ENCODE measurements at places on chromosomes 2 and 18.

- no peak for DNase-seq
Observed at GRCh38 chr2:44676379-44676778, 265.1 kb upstream of the SIX3 start.

- DNase-seq, result no peak
Observed at GRCh38 chr18:63867368-63868125, 20.0 kb upstream of the SERPINB2 start.

DNA sequence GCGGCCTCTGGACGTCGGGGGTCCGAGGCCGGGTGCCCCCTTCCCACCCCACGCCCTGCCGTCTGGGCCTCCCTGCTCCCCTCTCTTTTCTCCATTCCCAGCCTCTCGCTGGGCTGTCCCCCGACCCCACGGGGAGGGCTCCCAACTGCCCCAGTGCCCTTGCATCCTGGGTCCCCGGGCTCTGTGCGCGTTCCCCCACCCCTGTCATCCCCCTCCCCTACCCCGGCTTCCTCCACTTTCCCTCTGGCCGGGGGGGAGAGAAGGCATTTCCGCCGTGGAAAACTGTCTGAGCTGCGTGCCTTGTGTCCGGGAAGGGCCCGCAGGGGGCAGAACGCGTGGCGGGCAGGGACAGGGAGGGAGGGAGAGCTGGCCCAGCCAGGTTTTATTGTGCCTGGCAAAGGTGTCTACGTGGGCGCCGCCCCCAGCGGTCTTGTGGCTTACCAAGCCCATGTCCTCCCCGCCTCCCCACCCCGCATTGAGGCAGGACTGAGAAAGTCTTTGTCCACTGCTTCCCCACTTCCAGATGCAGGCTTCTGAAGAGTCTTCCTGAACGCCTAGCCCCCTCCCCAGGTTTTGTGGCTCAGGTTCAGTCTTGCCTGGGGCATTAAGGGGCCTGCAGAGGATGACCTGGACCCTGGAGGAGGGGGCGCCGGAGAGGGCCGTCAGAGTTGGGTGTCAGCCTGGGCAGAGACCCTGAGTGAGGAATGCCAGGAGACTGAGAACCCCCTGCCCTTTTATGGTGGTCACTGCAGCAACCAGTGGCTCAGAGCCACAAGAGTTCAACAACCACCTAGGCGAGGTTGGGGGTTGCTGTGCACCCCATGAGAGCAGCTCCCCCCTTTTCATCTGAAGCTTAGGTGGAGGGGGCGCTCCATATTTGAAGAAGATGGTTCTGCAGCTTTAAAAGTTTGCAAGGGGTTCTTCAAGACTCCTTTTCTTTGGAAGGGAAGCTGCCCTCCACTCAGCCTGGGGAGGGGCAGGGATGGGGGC is 1.3 kb downstream of the ITM2C start:
- DNase-seq, result no peak

DNA sequence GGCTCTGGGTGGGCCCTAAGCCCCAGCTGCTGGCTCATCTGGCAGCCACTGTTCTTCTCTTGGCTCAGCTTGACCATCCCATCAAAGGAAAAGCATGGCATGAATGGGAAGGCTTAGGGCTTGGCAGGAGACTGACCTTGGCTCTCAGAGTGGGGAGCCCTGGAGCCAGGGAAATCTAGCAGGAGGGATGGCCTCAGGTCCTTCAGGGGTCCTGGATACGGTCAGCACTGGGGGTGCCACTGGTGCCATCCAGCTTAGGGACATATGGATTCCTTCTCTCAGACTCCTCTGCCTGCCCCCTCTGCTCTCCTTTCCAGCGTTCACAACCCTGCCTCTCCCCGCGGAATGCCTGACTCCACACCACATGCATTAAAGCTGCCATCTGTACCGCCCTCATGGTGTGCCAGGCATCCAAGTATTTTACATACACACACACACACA is 165.5 kb upstream of the HAAO start:
- no peak for DNase-seq

- no peak for DNase-seq
Observed at GRCh38 chr2:207772081-207772843, 2.6 kb upstream of the FZD5 start.

DNA sequence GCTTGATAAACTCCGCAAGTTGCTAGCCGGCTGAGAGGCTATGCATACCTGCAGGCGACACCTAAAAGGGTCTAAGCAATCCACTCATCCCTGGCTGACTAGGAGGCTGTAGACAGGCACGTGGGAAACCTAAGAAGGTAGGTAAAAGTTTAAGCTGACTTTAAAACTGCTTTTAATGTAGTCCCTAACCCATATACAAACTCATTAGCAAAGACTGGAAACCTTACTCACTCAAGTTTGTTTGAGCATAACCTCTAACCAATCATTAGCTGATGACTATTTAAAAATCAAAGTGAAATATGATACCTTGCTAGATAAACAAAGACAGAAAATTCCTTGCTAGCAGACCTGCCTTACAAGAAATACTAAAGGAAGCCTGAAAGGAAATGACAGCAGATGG is 106.4 kb downstream of the EXOC6B start:
- no peak for DNase-seq

DNA sequence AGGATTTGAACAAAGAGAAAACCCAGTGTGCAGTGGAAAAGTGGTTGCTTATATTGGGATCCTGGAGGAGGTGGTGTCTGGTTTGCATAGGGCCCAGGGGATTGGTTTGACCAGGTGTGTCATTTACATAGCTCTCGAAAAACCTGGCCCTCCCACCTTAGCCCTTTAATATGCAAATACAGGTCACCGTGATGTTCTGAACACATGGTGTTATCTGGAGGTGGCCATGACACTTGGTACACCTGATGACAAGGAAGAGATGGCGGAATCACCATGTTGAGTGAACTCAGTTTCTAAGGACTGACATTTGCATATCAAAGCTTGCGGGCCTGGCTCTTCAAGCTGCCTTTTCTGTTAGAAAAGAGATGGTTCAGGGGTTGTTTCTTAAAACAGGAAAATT is 2.3 kb upstream of the NAPG start:
- DNase-seq, result no peak

GRCh38 chr2:67918471-67918870 is 144.3 kb downstream of the C1D start:
- DNase-seq, result no peak

GRCh38 chr18:76741346-76741745 is 81.0 kb upstream of the ZNF236 start:
- DNase-seq, result no peak

GRCh38 chr18:49277395-49278036 is 182.9 kb downstream of the DYM start:
- no peak for DNase-seq

DNA sequence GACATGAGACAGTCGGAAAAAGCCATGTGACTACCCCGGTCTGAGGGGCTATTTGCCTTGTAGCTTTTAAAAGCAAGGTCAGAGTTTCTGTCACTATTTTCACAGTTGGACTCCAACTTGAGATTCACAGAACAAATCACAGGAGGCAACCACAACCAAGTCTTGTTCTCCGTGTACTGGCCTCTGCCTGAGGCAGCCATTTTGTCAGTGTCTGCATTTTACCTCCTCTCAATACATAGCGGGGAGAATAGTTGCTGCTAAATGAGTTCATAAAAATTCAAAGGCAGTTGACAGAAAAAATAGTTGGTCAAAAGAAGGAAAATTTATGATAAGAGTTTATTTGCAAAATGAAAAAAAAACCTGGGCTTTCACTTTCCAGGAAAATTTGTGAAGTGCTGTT is 501.4 kb downstream of the CCDC85A start:
- no peak for DNase-seq

DNA sequence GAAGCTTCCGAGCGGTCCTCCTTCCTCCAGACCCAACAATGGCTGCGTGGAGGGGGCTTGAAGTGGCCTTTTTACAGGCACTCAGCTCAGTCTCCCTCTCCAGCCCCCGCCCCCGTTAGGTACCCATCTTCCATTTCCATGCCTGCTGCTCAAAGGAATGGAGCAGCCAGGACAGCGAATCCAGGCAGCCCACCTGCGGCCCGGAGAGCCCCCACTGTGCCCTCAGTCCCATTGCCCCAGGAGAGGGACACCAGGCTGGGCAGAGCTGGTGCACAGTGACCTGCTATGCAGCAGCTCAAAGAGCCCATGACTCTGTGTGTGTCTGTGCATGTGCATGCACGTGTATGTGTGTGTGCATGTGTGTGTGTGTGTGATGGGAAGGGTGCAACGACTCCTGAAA is 10.6 kb upstream of the POMC start:
- no peak for DNase-seq

- no peak for DNase-seq
Observed at GRCh38 chr2:131076707-131077106, 16.6 kb downstream of the FAM168B start.

DNA sequence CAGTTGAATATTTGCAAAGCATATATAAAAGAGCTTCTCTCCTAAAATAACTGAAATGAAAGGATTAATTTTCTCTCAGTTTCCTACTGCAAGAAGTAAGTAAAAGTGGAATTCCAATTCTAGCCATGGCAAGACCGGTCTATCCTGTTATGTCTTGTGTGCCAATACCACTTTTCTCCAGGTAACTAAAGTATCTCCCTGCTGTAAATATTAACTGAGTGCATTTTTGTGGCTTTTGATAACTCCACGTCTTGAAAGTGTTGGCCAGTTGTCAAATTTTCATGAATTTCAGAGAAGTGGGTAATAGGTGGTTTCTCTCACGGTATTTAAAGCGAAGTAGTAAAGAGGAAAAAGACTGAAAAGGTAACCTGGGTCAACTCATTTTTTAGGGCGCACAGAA is 225.9 kb downstream of the NEDD4L start:
- DNase-seq, result no peak

DNA sequence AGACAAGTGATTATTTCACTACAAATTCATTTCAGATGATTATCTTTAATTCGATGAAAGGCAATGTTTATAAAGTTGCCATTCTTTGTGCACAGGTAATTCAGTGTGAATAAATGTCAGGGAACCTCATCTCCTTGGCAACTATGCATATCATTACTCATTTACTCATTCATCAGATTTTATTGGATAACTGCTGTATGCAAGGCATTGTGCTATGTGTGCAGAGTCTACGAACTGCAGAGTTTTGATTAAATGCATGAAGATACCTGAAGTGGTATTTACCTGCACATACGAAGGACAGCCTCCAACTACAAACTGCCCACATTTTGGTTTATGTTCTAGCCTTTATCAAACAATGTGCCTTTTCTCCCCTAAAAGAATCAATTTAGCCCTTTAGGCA is 3.5 kb downstream of the RND3 start:
- DNase-seq, result no peak

DNA sequence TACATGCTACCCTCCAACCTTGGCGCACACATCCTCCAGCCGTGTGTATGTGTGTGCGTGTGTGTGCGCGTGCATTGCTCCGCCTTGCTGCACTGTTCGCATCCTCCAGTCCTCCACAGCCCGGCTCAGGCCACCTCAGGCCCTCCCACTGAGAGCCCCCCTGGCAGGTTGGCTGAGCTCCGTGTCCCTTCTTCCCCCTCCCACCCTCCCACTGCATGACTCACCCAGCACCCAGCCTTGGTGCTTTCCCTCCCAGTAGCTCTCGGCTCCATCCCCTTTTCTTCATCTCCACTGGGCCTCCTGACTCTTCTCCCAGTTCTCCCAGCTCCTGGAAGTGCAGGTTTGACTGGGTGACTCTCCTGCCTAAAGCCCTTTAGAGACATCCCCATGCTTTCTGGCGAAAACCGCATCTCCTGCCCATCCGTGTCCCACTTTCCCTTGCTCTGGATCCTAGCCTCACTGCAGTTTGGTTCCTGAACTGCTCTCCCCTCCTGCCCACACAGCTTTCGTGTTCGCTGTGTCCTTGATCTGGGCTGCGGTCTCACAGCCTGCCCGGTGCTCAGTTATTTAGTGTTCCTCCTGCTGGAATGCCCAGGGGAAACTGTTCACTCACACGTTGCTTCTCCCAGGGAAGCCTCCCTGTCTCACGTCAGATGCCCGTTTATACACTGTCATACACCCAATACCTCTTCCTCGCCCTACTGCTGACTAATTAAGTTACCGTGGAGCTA is 4.9 kb downstream of the TMEM177 start:
- no peak for DNase-seq

DNA sequence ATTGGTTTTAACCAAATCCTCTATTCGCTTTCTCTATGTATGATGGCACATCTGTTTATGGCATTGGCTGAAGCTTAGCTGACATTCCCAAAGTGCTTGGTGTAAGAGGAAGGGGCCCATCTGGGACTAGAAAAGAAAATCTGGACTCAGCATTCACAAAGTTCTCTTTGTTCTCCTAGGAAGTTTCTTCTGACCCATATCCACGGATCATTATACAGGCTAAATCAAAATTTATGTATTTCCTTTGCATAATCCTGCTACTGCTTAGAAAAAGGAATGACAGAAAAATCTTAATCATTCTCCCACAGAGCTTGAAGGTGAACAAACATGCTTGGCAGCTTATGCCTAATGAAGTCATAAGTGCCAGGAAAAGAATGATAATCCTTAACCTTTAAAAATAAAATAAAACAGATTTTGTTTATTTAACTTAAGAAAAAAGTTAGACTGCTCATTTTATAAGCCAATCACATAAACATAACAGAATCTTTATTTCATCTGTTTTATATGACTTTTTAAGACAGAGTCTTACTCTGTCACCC is 88.4 kb downstream of the NYAP2 start:
- no peak for DNase-seq

DNA sequence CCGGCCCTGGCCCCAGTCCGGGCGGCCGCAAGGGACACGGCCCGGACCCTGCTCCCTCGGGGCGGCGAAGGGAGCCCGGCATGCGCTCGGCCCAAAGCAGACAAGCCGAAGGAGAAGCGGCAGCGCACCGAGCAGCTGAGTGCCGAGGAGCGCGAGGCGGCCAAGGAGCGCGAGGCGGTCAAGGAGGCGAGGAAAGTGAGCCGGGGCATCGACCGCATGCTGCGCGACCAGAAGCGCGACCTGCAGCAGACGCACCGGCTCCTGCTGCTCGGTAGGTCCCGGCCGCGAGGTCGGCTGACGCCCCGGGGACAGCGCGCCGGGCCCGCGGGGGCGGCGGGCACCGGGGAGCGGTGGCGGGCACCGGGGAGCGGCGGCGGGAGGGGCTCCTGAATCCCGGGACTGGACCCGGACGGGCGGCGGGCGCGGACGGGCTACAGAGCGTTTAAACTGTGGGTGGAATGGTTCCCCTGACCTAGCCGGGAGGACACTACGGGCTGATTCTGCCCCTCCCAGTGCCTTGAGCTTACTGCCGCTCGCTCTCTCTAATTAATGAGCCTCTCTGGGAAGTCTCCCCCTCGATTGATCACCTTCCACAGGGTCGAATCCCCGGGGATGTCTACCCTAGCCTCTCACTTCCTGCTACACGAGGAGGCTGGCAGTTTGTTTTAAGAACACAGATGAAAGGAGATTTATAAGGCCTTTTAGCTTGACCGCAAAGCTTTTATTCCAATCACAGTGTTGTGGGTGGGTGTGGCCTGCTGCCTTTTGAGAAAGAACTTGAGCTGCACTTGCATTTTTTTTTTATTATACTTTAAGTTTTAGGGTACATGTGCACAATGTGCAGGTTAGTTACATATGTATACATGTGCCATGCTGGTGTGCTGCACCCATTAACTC is 853 bp downstream of the GNAL start:
- peak; percentile 22 for DNase-seq

GRCh38 chr18:361941-362310 is 94.1 kb upstream of the THOC1 start:
- DNase-seq, result no peak
